ENCODE measurements at places on chromosomes 7 and 10. TPM values are rescaled to one million over a fixed set of nuclear protein-coding genes. Genes with fewer than 3 reads are reported as not detected.

SAP25 gene
- total RNA-seq: 0.84 TPM

GRCh38 chr7:19079066-19079465 lies 38.4 kb downstream of the TWIST1 start:
- DNase-seq: no peak

DNA sequence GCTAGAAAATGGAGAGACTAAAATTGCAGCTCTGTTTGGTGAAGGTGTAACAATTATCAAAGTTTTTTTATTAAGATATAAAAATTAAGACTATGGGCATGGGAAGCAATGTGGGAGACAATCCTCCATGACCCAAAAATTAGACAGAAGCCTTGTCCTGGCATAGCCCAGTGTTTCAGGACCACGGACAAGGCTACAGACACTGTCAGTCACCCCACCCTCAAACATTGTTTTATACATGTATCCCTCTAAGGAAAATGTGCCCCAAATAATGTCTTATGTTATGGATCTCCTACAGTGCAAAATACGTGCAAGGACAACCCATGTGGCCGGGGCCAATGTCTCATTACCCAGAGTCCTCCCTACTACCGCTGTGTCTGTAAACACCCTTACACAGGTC lies 24.0 kb downstream of the HABP2 start:
- no peak for DNase-seq

DNA sequence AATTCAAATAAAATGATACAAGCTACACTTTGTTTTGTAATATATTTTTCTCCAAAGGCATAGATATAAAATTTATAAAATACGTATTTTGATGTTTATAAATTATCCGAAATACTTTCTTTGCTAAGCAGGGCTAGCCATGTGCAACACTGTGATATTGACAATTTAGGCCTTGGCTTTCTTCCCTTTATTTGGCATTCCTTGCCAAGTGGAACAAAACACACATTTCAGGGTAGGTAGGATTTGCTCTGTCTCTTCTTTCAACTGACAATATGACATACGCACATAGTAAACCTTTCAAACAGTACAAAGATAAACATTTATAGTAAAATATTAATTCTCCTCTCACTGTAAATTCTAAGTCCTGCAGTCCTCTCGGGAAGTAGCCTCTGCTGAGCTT lies 103.3 kb upstream of the POT1 start:
- DNase-seq: no peak

GRCh38 chr10:89555688-89556445 lies 20.5 kb upstream of the SLC16A12 start:
- DNase-seq: no peak
